GM20000 (cell line): ENCODE measurements at places on chromosomes 6 and 20.
A peak's percentile ranks its signal among the peaks of the same experiment; 100 is the strongest.

DNA sequence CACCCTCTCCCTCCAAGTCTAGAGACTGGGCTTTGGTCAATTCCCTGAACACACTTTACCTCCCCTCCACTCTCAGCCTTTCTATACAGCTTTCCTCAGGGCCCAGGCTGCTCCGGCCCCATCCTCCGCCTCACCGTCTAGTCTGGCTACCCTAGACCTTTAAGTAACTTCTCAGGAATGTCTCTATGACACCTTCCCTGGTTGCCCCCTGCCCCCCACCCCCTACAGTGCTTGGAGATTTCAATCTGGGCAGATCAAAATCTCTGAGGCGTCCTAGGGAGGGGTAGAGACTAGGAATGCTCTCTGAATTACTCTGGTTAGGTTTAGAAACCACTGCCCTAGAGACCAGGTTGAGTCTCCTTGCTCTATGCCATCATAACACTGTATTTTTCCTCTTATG is 6.1 kb downstream of the UBE2J1 start:
- DNase-seq = no peak

- peak; percentile 8 for DNase-seq
These were observed 336.2 kb downstream of the FOXA2 start for GRCh38 chr20:22248051-22248667.

- no peak for DNase-seq
These were observed 181.1 kb downstream of the ERMARD start for GRCh38 chr6:169932491-169932890.

DNA sequence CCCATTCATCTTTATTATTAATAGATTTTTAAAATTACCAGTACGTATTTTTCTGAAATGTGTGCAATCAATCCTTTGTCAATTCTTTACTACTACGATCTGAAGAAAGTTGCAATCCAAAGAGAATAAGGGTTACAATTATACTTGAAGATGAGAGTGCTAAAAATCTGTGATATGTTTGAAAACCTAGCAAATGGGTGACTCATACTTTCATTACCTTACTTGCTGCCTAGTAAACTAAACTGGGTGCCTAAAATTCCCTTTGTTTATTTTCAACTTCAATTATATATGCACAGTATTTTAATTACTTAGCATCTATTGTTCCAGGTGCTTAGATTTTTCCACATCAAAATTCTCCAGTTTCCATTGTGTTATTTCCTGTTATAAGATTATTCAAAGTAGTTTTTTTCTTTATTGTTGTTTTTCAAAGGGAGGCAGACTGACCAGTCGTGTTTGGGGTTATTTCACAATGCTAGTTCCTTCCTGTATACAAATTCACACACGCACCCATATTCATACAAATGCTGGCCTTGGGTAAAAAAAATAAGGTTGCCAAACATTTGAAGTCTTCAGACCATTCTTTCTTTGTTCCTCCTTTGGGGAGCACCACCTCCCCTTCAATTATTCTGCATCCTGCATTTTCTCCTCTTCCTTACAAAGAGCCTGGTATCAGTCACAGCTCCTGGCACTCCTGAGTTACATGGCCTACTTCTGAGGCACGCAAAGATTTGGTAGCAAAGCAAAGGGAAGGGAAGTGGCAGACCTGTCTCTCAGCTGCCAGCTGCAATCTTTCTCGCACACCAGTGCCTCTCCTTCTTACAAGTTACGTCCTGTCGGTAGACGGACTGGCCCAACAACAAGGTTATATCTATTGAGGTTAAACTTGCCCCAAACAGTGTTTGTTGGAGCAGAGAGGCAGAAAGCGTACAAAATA is 16.2 kb upstream of the FAM135A start:
- no peak for DNase-seq

DNA sequence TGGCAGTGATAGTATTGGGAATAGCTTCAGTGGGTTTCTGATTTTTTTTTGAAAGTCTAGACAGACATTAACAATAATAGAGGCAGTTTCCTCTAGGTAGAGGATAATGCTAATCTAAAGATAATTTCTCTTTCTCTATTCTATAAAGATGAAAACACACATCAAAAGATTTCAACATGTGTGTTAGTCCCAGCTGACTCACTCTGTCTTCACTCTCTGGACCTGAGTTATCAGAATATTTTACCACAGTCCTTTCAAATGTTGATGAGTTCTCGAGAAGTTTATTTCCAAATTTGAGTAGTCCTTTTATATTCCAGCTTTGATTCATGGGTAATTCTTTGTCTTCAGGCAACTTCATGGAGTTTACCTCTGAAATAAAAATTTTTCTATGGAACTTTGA is 17.1 kb downstream of the RPRD1B start:
- no peak for DNase-seq

DNA sequence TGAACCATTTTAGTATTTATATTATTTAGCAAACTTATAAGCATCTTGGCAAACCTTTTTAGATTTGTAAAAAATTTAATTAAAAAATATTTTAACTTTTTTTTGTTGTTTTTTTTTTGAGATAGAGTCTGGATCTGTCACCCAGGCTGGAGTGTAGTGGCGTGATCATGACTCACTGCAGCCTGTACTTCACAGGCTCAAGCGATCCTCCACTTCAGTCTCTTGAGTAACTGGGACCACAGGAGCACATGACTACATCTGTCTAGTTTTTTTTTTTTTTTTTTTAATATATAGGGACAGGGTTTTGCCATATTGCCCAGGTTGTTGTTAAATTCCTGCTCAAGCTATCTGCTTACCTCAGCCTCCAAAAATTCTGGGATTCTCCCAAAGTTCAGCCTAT is 161.1 kb downstream of the EYS start:
- no peak for DNase-seq

- peak; percentile 46 for DNase-seq
These were observed 103.6 kb downstream of the PAX1 start for GRCh38 chr20:21808863-21809664.

DNA sequence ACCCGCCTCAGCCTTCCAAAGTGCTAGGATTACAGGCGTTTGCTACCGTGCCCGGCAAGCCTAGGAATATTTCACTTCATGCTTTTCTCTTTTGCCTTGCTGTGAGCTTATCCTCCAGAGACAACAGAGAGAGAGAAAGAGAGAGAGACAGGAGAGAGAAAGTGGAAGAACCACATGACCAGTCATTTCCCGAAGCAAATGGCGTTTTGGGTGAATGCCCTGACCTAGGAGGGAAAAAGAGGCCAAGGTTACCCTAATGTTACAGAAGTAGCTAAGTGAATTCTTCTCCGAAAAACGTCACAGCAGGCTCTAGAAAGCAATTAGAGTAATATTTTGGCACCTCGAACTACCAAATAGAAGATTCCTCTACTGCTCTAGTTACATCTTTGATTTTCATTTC is 9.1 kb downstream of the SGK1 start:
- DNase-seq = no peak

GRCh38 chr6:90445533-90446108 is 141.3 kb downstream of the MAP3K7 start:
- DNase-seq = no peak

- DNase-seq = no peak
These were observed 606.0 kb downstream of the HDGFL1 start for GRCh38 chr6:23175391-23175790.

- DNase-seq = no peak
These were observed 11.5 kb downstream of the RBM24 start for GRCh38 chr6:17292600-17293133.

DNA sequence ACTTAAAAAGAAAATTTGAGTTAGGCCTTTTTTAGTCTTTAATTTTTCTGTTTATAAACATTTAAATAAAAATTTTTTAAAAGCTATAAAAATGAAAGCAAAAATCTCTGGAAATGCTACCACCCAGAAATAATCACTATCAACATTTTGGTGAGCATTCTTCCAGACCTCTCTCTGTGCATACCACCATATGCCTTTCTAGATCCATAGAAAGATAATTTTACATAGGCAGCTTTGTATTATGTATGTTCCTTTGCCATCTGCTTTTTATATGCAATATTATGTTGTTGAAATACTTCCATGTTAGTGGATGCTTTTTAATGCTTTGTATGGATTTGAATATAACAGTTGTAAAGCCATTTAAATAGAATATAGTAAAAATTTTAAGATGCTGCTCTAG is 496.7 kb upstream of the HTR1E start:
- no peak for DNase-seq
